ENCODE measurements at places on chromosomes 5 and 9.

DNA sequence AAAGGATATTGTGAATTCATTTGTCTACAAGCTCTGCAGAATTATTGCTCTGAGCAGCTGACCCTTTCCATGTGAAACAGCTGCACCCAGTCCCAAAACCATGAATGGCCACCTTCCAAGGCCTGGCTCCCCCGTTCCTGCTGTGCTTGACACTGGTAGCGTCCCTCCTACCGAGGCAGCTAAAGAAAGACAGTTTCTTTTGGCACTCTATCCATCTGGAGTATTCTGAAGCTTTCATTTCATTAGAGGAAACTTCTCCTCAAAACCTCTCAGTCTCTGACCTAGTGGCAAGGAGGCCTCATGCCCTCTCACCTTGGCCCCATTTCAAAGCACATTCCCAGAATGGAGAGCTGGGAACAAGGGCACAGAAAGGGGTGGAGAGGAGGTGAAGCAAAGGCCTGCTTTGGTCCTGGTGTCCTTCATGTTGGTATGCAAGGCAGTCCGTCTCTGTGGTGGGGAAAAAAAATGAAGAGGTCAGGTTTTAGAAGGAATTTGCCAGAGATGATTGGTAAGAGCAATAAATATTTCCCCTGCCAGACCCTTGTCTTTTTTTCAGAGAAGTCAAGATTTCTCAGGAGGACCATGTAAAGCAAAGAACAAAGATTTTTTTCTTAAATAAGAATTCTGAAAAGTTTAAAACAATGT lies 232.0 kb downstream of the RFK start:
- DNase-seq, result no peak

GRCh38 chr5:138967791-138968448 lies 92.8 kb upstream of the LRRTM2 start:
- no peak for DNase-seq

DNA sequence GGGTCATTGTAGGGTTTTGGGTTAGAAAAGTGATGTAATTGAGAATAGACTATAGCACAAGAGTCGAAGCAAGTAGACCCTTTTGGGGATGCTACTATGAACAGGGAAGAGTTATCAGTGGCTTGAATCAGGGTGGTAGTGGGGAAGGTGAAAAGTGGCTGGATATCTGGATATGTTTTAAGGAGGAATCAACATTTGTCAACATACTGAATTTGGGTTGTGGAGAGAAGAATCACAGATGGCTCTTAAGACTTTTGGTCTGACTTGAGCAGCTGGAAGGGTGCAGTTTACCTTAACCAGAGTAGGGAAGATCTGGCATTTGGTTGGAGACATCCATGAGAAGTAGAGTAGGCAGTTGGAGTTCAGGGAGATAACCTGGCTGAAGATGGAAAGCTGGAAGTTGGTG lies 38.5 kb upstream of the FCHO2 start:
- no peak for DNase-seq

DNA sequence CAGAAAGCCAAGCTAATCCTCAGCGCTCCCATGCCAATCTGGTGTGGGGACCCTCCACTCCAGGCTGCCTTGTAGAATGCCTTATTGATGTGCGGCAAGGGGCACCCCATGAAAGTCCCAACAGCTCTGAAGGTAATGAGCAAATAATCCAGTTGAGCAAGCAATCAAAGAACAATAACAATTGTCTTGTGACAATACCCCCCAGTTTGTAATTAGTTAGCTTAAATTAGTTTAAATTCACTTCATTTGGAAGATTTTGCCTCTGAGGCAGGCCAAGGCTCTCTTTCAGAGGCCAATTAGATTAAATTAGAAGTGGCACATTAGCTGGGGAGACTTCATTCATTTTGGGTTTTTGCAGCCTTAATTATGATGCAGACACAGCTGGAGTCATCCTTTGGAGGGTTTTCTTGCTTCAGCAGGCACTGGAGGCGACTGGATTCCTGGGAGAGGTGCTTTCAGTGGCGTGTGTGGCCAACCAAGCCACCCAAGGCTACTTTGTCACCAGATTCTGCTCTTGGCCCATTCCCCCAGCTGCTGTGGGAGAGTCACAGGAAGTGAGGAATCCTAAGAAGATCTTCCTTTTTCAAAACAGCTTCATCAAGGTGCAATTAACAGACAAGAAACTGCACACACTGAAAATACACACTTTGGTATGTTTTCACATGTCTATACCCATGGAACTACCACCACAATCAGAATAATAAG lies 17.9 kb upstream of the FBP1 start:
- DNase-seq, result no peak

GRCh38 chr5:40570408-40571129 lies 109.1 kb upstream of the PTGER4 start:
- DNase-seq, result no peak

DNA sequence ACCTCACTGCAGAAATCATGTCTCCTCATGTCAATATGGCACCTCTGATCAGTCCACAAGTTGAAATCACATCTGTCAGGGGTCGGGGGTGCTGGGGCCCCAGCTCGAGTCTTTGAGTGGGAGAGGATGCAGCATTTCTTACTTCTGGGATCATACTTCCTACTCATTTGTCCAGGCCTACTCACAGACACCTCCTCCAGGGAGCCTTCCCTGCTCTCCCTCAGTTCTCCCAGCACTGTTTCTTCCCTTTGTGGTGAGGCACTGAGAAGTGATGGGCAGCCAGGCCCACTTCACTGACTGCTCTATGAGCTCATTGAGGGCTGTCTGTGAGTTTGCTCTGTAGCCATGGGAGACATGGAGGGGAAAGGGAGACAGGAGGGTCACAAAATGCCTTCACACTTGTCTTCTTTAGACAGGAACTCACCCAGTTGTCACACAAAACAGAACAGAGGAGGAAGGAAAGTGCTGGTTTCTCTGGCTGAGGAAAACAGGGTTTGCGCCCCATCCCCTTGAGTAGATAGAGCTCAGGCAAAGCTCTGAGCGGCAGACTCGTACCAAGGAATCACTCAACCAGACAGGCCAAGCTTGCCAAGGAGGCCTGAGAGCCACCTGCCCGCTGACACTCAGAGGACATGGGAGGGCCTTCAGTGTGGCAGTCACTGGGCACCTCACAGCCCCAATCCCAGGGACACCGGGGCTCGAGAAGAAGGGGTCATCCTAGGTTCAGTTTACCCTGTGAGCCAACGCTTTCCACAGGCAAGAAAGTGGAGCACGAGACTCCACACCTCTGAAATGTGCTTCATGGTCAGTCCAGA lies 152.9 kb downstream of the GABBR2 start:
- no peak for DNase-seq

GRCh38 chr9:5698810-5699556 lies 70.1 kb downstream of the RIC1 start:
- DNase-seq, result no peak

GRCh38 chr5:1036504-1037122 lies 28.0 kb downstream of the NKD2 start:
- no peak for DNase-seq

Measured in cortex of kidney (tissue), 1 donor.